ENCODE measurements at places on chromosomes 1 and 21.

DNA sequence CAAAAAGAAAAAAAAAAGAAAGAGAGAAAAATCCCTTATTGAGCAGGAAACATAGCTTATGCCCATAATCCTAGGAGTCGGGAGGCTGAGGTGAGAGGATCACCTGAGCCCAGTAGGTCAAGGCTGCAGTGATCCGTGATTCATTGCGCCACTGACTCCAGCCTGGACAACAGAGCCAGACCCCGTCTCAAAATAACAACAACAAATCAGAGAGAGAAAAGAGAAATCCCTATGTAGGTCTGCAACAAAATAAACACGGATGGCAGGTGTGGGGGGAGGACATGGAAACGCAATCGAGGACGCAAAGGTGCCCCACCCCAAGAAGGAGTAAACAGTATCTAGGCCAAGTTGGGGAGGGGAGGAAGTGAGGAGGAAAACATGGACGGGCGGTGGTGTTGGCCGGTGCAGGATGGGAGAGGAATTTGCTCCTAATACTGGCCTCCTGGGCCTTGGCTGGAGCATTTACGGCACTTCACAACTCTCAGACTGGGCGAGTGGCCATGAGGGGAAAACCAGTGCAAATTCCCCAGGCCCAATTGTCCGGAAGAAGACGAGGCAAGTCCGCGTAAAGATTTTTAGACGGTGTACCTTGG is 609 bp upstream of the CHTOP start:
- no peak for DNase-seq

DNA sequence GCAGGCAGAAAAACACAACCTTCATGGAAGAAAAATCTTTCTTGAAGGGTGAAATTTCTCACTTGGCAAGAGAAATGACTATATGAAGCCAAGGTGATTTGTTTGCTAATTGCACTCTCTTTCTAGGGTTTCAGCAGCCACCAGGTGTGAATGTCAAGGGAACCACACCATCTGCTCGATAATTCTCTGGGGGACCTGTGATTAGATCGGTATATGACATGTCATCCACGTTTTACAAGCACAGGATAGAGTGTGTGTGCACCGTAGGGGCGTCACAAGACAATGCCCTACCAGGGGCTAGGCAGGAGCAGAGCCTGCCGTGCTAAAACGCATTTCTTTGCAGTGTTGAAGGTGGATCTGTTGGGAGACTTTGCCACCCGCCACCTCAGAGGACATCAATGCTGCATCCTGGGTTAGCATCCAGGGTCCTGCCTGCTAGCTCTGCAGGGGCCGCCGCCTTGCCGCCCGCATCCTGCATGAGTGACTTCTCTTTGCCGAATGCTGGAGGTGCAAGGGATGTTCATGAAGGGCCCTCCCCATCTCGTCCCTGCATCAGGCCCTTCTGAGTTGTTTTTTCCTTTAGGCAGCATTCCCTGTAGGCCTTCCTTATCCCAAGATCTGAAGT is 37.8 kb upstream of the CCSAP start:
- no peak for DNase-seq

DNA sequence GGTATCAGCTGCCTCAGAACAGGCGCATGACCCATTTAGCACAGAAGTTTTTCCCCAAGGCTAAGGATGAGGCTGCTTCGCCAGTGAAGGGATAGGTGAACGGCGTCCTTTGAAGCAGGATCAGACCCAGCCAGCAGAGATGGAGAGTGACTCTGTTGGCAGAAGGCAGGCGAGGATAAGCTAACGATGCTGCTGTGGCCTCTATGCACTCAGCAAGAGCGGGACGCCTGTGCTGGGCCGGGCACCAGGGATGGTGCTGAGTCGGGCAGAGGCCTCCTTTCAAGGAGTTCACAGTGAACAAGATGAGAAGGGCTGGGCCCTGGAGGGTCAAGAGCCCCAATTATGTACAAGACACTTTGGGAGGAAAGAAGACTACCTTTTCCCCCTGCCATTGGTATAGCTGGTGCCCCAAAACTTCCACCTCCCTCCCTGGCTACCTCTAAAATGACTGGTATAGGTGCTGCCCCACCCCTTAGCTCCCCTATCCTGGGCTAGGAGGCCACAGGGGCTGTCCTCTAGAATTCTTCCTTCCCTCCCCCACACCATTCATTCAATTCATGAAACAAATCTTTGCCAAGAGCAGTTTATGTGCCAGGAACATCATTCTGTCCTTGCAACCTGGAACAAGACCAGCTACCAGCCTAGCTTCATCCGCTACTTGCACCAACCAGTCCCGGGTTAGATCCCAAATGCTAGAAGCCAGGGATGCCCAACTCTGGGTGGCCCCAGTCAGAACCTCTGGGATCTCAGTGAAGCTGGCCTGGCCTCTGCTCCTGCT is 7.5 kb downstream of the XKR8 start:
- DNase-seq: no peak

- DNase-seq: no peak
Measured at GRCh38 chr1:41827991-41828570, 90.6 kb downstream of the HIVEP3 start.

Data from central memory CD4-positive, alpha-beta T cell (primary cell).